Activated CD4-positive, alpha-beta T cell treated with anti-CD3 and anti-CD28 coated beads, Interleukin-10, Interleukin-2, amounts not matched to agents 100 ng/mL and 50 ng/mL, durations not matched to agents 16 hours and 8 hours (primary cell): ENCODE measurements at places on chromosomes 7 and 10.

DNA sequence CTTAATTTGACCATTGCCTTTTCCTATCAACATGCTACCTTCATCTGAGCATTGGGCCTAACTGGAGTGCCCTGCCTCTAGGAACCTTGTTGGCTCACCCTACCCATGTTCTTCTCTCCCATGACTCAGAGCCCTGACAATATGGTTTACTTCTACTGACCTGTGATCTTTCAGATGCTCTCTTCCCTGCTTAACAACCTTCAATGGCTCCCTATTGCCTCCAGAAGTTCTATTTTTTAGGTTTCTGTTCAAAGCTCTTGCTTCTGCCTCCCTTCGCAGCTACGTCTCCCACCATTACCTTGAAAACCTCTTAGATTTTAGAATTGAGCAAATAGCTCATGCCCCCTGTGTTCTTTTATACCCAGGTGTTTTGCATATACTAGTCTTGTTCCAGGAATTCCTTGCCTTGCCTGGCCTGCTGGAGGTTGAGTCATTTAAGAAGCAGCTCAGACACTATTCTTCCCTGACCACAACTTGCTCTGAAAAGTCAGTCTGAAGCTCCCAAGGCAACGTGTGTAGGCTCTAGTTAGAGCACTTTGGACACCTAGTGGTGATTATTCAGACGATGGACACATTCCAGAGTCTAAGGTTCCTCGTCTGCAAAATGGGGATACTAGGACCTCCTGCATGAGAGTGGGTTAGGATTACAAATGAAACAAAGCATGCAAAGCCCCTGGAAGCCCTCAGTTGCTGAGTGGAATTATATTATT lies 64.4 kb upstream of the EMX2 start:
- no peak for DNase-seq

DNA sequence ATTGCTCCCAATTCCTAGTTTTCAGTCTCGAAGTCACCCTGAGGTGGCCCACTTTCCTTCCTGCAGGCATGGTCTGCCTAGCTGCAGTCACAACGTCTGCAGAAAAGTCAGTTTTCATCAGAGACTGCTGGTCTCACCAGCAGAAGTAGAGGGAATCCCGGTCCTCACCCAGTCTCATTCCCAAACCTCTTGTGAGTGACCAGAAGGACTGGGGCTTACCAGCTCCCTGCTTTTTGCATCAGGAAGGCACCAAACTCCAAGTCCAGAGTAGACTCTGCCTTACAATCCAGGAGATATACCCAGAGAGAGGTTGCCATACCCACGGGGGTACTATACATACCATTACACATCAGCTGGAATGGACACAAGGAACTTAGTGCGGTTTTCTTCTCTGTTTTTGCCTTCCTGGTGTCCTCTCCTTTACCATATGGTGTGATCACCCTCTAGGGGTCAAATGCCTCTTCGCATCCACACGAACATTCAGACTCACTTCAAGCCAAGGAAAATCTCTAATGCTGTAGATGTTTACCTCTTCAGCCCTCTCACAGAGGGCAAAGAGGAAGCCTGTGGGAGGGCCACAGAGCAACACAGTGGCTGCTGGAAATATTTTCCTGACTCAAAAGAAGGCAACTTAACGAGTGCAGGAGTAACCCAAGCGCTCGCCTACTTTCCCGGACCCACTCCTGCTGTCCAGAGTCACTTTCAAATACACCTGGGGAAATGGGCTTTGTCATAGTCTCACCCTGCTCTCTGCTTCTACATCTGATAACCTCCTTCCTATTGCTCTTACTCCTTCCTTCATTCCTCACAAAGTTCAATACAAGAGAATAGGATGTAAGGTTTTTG lies 220.9 kb downstream of the C7orf25 start:
- no peak for DNase-seq

DNA sequence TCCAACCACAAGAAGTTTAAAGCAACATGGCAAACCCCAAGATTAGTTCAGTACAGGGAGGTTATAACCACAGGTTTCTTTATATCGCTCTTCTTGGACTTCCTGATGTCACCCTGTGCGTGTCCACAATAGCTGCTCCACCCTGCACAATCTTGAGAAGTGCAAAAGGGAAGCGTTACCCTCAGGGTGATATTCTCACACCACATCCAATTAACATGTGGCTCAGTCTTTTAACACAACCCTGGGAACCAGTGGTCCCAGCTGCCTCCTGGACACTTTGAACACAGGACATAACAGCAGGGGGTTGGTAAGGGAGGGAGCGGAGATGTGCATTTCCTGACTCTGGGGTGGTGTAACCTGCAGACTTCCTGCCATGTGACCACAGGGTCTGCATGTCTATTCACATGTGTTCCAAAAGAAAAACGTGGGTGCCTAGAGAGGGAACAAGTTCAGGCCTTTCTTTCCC lies 64.6 kb downstream of the GSAP start:
- DNase-seq = peak; percentile 79

DNA sequence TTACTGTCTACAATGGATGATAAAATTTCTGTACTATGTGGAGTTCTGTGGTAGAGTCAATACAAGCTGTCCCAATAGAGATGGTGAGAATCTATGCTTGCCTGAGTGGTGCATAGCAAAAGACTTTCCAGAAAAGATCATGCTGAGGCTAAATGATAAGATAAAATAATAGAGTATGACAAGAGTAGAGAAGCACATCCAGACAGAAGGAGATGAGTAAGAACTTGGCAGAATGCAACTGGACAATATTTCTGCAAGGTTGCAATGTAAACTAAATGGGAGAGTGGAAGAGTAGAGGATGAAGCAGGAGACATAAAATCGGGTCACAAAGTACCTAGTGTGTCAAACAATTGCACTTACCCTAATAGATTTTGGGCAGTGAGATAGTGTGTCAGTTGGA lies 347.6 kb downstream of the MDFIC start:
- DNase-seq = no peak

GRCh38 chr7:66731986-66732385 lies 8.5 kb upstream of the RABGEF1 start:
- DNase-seq = no peak

- no peak for DNase-seq
Measured at GRCh38 chr10:133163889-133164815, 4.1 kb downstream of the KNDC1 start.

GRCh38 chr10:100710151-100710871 lies 35.1 kb upstream of the PAX2 start:
- DNase-seq = no peak

DNA sequence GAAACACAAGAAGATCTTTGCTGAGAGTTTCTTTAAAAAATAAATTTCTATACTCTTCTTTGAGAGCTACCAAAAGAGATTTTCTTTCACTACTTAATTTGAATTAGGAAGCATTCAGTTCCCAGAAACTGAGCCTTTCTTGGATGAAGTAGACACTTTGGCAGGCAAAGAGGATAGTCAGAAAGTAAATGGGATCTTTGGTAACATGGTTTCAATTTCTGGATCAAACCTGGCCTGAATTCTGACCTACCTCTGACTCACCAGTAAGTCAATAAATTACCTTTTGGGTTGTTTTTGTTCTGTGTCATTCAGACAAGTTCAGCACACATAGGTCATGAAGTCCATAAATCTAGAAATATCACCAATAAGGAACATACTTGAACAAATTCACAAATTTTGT lies 26.8 kb upstream of the CABCOCO1 start:
- DNase-seq = no peak

DNA sequence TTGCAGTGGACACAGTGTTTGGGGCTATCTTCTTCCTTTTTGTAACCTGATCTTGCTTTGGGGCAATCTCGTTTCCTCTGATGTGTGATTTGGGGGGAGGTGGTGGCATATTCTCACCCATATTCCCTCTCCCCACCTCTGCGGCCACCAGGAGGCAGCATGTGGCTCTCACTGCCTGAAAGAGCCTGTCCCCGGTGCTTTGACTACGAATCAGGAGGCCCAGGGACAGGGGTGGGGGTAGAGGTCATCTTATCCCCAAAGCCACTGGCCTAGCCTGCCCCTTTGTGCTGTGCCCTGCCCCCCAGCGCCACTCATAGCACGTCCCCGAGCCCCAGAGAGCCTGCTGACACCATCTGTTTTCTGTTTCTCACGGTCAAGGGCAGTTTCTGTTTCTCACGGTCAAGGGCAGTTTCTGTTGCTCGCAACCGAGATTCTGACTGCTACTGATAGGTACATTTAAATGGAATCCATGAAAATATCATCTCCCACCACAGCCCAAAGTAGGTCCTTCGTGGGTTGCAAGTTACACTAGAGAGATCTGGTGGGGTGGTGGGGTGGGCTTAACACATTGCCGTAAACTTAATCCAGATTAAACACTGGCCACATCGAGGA lies 28.2 kb downstream of the PHYH start:
- DNase-seq = peak; percentile 46

GRCh38 chr7:19011212-19011611 lies 106.2 kb downstream of the TWIST1 start:
- DNase-seq = no peak

GRCh38 chr10:4775808-4776207 lies 50.2 kb upstream of the AKR1E2 start:
- peak; percentile 18 for DNase-seq

GRCh38 chr7:46007990-46008643 lies 87.0 kb upstream of the IGFBP3 start:
- DNase-seq = no peak

GRCh38 chr7:113809581-113809980 lies 109.2 kb downstream of the PPP1R3A start:
- no peak for DNase-seq

GRCh38 chr10:45308707-45309106 lies 6.7 kb downstream of the OR13A1 start:
- peak; percentile 1 for DNase-seq

GRCh38 chr7:134605978-134606923 lies 40.4 kb upstream of the BPGM start:
- peak; percentile 71 for DNase-seq

- DNase-seq = peak; percentile 84
Measured at GRCh38 chr7:3461923-3462322, 160.9 kb downstream of the SDK1 start.

- no peak for DNase-seq
Measured at GRCh38 chr7:111262293-111263116, 171.6 kb downstream of the LRRN3 start.

DNA sequence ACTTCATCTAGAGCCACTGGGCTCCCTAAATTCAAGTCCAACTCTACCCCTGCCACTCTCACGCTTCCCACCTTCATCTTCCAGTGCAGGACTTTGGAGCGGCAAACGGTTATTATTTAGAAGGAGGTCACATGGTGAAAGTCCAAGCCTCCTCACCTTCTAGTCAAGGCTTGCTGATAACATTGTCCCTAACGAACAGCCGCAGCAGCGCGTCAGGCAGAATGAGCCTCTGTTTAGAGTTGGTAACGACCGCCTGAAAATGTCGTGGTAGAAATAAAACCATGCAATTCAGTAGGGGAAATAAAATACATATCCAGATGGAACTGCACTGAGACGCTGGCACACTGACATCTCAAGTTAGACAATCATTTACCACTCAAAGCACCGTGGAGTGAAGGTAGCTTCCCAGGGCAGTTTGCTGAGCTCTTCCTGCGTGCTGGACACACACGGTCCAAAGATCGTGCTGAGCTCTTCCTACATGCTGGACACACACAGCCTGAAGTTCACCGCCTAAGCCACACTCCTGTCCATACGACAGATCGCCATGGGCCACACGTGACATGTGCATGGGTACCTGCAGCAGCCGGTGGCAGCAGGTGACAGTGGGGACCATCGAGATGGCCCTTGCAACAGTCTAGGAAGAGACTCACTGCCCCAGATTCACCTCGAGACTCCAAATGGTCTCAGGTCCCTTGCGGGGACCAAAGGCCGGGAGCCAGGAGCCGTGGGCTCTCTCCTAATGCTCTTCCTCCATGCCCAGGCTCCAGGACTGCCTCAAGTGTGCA lies 323.5 kb downstream of the PTPRN2 start:
- DNase-seq = no peak

GRCh38 chr7:20795361-20795760 lies 8.7 kb upstream of the SP8 start:
- no peak for DNase-seq

- DNase-seq = no peak
Measured at GRCh38 chr10:30330497-30331168, 18.4 kb downstream of the MTPAP start.

GRCh38 chr7:7707806-7708205 lies 10.6 kb downstream of the RPA3 start:
- DNase-seq = no peak
